T-helper 22 cell (primary cell): ENCODE measurements at places on chromosomes 4 and X.
A peak's percentile ranks its signal among the peaks of the same experiment; 100 is the strongest.

- DNase-seq, result no peak
These were observed 67.4 kb upstream of the GBA3 start for GRCh38 chr4:22625311-22625710.

GRCh38 chr4:7434766-7435150 is at the start of gene PSAPL1:
TSS of gene PSAPL1 (minus strand) at chr4:7434930. CDS start at chr4:7434879, 51 bp downstream.
- DNase-seq, result no peak

GRCh38 chr4:70743731-70744130 is 22.0 kb downstream of the RUFY3 start:
- no peak for DNase-seq

DNA sequence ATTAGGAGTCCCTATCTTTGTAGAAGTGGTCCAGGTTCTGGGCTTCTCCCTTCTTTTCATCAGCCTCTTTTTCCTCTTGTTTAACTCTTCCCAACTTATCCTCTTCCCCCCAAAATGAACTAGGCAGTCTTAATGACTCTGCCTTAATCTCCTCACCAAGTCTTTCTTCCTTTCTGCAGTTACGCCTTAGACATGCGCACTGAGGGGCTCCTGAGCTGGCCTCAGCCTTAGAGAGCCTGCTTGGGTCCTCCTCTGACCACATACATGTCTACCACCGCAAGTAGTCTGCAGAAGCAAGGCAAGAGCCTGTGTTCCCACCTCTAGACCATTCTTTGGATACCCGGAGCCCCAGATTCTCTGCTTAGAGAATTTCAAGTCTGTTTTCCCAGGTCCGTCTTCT is 199.9 kb downstream of the MGST2 start:
- DNase-seq, result no peak

DNA sequence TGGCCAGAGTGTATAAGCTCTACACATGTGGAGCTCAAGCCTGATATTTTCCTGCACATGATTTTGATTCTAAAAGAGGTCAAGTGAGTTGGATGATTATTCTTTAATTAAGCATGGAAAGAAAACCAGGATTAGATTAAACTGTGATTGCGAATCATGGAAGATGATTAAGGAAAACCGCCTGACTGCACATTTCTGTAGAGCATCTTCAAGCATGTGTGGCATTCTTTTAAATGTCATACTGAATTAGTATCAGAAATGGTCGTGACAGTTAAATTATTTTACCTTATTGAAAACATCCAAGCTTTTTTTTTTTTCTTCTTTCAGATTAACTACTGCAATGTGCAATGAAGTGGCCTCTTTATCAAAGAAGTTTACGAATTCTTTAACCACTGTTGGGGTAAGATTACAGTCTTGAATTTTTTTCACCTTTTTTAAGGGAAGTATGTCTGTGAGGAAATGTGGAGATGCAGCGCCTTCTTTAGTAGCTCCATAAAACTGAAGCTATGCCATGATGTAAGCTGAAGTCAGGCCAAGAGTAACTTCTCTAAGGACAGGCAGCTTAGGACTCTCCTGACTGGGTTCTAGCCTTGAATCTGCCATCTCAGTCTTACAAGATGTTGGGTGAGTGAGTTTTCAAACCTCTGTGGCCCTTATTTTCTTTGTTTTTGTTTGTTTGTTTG is 67.9 kb downstream of the FAM114A1 start:
- DNase-seq, result no peak

- DNase-seq, result no peak
These were observed 625.9 kb downstream of the PDHA2 start for GRCh38 chr4:96465834-96466233.

DNA sequence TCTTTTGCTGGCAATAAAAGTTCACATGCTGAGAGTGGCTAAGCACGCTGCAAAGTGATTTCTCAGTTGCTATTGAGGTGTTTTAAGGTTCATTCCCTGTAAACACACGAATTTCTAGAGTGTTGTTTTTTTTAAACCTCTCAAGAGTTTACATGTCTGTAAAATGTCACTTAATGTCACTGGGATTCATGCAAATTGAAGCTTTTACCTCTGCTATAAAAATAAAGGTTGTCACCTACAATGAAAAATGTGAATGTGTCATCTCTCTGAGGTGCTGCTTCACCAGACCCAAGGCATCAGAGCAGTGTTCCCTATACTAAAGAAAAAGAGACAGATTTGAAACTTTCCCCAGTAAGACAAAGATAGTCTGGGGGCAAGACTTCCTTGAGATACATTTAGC is 127.0 kb downstream of the PPA2 start:
- no peak for DNase-seq

- no peak for DNase-seq
These were observed 5.0 kb downstream of the DCAF8L1 start for GRCh38 chrX:27976284-27976683.

GRCh38 chr4:56821381-56822243 is at the start of gene SPINK2:
TSS of gene SPINK2 (minus strand) at chr4:56821701. CDS start at chr4:56821662, 39 bp downstream.
- peak; percentile 58 for DNase-seq

DNA sequence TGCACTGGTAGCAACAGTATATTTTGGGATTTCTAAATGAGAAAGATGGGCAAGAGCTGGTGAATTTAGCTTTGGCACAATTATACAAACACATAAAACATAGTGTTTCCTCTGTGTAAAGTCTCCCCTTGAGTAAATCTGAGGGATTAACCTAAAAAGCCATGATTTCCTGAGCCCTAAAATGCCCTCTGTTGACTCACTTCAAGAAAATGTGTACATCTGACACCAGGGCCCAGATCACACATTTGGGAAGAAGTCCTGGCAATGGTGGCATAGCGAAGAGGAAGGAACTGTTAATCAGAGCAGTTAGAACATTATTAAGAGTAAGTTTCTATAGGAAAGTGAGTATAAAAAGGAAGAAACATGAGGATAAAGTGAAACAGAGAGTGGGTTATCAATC is 338.5 kb downstream of the SPOCK3 start:
- no peak for DNase-seq

GRCh38 chrX:39808471-39808917 is 289.3 kb downstream of the BCOR start:
- DNase-seq, result no peak

- no peak for DNase-seq
These were observed at the start of gene DKK2 for GRCh38 chr4:107035819-107036583. TSS of gene DKK2 (minus strand) at chr4:107036313. CDS start at chr4:107035591, 722 bp downstream.

GRCh38 chr4:156677131-156677531 is 294.5 kb downstream of the PDGFC start:
- no peak for DNase-seq

GRCh38 chrX:134244043-134244442 is 7.1 kb downstream of the CCDC160 start:
- no peak for DNase-seq

- no peak for DNase-seq
These were observed 89.1 kb downstream of the AKAP4 start for GRCh38 chrX:50111742-50112141.

- no peak for DNase-seq
These were observed 68.0 kb downstream of the TMA16 start for GRCh38 chr4:163562496-163562895.

DNA sequence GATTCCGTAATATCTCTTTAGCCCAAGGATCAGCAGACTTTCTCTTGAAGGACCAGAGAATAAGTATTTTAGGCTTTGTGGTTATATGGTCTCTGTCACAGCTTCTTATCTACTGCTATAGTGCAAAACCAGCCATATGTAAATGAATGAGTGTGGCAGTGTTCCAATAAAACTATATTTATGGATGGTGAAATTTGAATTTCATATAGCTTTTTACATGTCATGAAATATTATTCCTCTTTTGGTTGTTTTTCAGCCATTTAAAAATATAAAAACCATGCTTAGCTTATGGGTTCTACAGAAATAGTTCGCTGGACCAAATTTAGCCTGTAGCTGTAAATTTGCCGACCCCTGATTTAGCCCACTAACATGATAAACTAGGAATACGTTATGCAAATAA is 18.0 kb upstream of the MSMO1 start:
- no peak for DNase-seq

GRCh38 chr4:76704133-76704881 is 193.6 kb downstream of the SOWAHB start:
- DNase-seq, result no peak

- no peak for DNase-seq
These were observed 100.5 kb upstream of the AADAT start for GRCh38 chr4:170190265-170190664.
